ENCODE measurements at places on chromosomes 5 and 9. TPM values are rescaled to one million over a fixed set of nuclear protein-coding genes. Genes with fewer than 3 reads are reported as not detected.

Gene GFM2
- total RNA-seq = 31.6 TPM

Gene DIPK1B
- 48.9 TPM for total RNA-seq

Gene SNAPC3
- 37.7 TPM for total RNA-seq

Gene PCDHGA3
- total RNA-seq = 0.92 TPM

Gene FAM120A
- 53.3 TPM for total RNA-seq

Gene SPATA31D4
- not detected for total RNA-seq

Gene ADGRD2
- 1.6 TPM for total RNA-seq

DNA sequence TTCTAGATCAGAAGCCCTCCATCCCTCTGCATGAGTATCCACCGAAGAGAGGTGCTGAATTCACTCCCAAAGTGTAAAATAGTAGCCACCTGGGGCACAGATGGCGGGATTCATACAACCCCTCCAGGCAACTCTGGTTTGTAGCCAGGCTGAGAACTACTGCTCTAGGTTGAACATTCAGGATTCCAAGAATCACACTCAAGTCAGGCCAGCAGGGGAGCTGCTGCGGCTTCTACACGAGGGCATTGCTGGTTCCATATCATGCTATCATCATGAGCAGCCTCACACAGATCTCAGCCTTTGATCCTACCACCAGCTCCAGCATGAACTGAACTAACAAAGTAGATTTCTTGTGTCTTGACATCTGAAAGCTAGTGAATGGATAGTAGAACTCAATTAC, 367.9 kb downstream of the DIRAS2 start:
- H3K4me3 ChIP-seq = no peak overlapping the region
- H3K4me1 ChIP-seq = peaks cover 6% of the 10 kb centered on the region
- no peak for DNase-seq
- no peaks in the 10 kb centered on the region for H3K36me3 ChIP-seq
- no peaks in the 10 kb centered on the region for H3K27me3 ChIP-seq

GRCh38 chr9:94960964-94961363, 234.5 kb downstream of the AOPEP start:
- H3K27ac ChIP-seq = no peak overlapping the region
- no peaks in the 10 kb centered on the region for H3K27me3 ChIP-seq
- no peaks in the 10 kb centered on the region for H3K4me1 ChIP-seq
- no peak overlapping the region for H3K4me3 ChIP-seq
- DNase-seq = no peak

GRCh38 chr9:112338561-112338960, 5.1 kb upstream of the PTBP3 start:
- no peaks in the 10 kb centered on the region for H3K27me3 ChIP-seq
- peaks cover 18% of the 10 kb centered on the region for H3K4me1 ChIP-seq
- no peak overlapping the region for H3K27ac ChIP-seq

GRCh38 chr5:107426209-107426608, 244.5 kb downstream of the EFNA5 start:
- H3K4me3 ChIP-seq = no peak overlapping the region
- no peaks in the 10 kb centered on the region for H3K36me3 ChIP-seq
- no peak overlapping the region for H3K27ac ChIP-seq
- no peak for DNase-seq
- no peaks in the 10 kb centered on the region for H3K27me3 ChIP-seq

GRCh38 chr5:119913425-119913824, 284.1 kb downstream of the FAM170A start:
- no peak overlapping the region for H3K4me3 ChIP-seq
- H3K27me3 ChIP-seq = no peaks in the 10 kb centered on the region
- no peak for DNase-seq
- peaks cover 14% of the 10 kb centered on the region for H3K4me1 ChIP-seq
- H3K27ac ChIP-seq = peak overlapping the region; percentile 35

DNA sequence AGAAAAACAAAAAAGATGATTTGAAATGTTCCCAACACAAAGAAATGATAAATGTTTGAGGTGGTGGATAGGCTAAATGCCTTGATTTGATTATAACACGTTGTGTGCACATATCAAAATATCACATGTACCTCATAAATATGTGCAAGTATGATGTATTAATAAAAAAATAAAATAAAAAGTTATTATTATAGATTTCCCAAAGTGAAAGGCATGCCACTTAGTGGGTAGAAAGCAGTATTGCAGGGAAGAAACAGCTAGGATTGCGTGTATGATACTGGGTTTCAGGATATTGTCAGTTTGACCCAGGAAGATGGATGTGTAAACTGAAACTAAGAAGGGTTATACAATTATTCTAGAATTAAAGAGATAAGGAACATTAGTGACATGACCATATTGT, 3.6 kb upstream of the TMEM38B start:
- DNase-seq = no peak
- H3K27me3 ChIP-seq = peaks cover 37% of the 10 kb centered on the region
- no peaks in the 10 kb centered on the region for H3K36me3 ChIP-seq
- no peak overlapping the region for H3K27ac ChIP-seq

DNA sequence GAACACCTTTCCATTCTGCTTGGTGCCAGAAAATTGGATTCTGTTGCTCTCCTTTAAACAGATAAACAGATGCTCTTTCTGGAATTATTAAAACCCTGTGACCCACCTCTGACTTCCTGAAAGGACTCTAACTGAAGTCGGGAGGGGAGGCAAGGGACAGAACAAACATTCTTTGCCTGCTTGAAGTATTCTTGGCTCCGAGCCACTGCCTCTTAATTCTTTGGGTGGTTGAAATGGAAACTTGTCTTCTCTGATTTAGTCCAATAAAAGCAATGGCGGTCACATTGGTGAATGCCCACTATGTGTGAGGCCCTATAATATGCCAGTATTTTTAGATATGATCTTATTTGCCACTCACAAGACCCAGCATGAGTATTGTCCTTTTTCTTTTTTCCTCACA, 236.8 kb downstream of the SLIT3 start:
- peaks cover 22% of the 10 kb centered on the region for H3K27me3 ChIP-seq
- H3K4me3 ChIP-seq = no peak overlapping the region
- no peak for DNase-seq
- no peaks in the 10 kb centered on the region for H3K36me3 ChIP-seq

DNA sequence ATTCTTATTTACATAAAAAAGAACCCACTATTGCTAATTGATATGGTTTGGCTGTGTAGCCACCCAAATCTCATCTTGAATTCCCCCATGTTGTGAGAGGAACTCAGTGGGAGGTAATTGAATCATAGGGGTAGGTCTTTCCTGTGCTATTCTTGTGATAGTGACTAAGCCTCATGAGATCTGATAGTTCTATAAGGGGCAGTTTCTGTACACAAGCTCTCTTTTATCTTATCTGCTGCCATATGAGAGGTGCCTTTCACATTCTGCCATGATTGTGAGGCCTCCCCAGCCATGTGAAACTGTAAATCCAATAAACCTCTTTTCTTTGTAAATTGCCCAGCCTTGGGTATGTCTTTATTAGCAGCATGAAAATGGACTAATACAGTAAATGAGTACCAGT, 58.2 kb upstream of the PRR16 start:
- H3K36me3 ChIP-seq = peaks cover 20% of the 10 kb centered on the region
- no peak overlapping the region for H3K27ac ChIP-seq
- H3K4me1 ChIP-seq = peaks cover 7% of the 10 kb centered on the region
- DNase-seq = no peak
- no peak overlapping the region for H3K4me3 ChIP-seq
- H3K27me3 ChIP-seq = no peaks in the 10 kb centered on the region

DNA sequence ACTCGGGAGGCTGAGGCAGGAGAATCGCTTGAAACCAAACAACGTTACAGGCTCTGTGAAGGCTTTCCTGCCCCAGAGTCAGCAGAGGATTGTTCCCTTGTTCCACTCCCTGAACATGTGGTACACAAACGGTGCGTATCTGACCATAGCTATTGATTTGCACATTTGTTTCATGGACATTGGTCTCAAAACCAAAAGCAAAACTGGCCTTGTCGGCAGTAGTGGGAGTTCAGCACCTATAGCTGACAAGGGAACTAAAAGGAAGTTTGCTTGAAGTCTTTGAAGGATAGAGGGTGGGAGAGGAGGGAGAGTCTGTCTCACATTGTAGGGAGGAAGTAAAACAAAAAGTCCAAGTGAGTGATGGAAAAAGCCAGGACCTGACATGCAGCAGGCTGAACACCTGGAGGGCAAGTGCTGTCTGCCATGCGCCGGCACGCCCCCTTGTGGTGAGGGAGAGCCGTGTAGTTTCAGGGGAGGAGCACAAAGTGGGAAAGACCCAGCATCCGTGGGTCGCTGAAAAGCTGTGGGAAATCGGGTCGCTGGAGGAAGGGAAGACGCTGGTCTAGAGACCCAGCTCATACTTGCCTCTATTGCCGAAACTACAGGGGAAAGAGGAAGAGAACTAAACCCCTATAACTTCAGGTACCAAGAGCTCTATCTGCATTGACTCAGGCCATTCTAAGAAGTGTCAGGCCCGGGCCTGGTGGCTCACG, 58.0 kb downstream of the RAD23B start:
- DNase-seq = peak; percentile 92
- H3K27me3 ChIP-seq = no peaks in the 10 kb centered on the region
- no peaks in the 10 kb centered on the region for H3K36me3 ChIP-seq
- no peak overlapping the region for H3K4me3 ChIP-seq

- no peak overlapping the region for H3K4me3 ChIP-seq
- no peak overlapping the region for H3K27ac ChIP-seq
- peaks cover 18% of the 10 kb centered on the region for H3K4me1 ChIP-seq
Measured at GRCh38 chr9:20322212-20322611, 300.1 kb downstream of the MLLT3 start.

GRCh38 chr5:143801252-143801939, 10.6 kb upstream of the HMHB1 start:
- no peak for DNase-seq
- H3K27ac ChIP-seq = no peak overlapping the region
- no peaks in the 10 kb centered on the region for H3K4me1 ChIP-seq
- no peaks in the 10 kb centered on the region for H3K36me3 ChIP-seq

DNA sequence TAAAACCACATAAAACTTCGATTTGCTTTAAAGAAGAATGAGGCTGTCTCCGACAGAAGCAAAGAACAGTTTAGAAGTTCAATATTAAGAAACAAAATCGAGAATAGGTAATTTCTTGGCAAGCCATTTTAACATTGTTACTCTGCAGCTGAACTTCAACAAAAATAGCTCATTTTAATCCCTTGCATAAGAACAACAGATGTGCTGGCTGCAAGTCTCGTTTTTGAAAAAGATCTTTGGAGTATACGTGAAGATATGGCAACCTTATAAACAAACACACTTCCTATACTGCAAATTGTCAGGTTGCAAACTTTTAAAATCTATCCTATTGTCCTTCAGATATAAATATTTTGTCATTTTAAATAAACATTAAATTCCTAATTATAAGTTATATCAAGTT, 71.5 kb downstream of the FBN2 start:
- H3K27ac ChIP-seq = no peak overlapping the region
- H3K4me1 ChIP-seq = peaks cover 4% of the 10 kb centered on the region
- H3K36me3 ChIP-seq = peaks cover 14% of the 10 kb centered on the region
- no peak for DNase-seq

GRCh38 chr9:107638521-107639310, 149.1 kb upstream of the KLF4 start:
- peak overlapping the region; percentile 71 for H3K4me3 ChIP-seq
- H3K36me3 ChIP-seq = no peaks in the 10 kb centered on the region
- DNase-seq = no peak
- H3K27me3 ChIP-seq = peaks cover 24% of the 10 kb centered on the region
- H3K27ac ChIP-seq = no peak overlapping the region

- DNase-seq = no peak
- H3K27me3 ChIP-seq = no peaks in the 10 kb centered on the region
- no peaks in the 10 kb centered on the region for H3K36me3 ChIP-seq
- H3K4me1 ChIP-seq = peaks cover 9% of the 10 kb centered on the region
- no peak overlapping the region for H3K4me3 ChIP-seq
Measured at GRCh38 chr9:28212979-28213378, 639.7 kb upstream of the C9orf72 start.

DNA sequence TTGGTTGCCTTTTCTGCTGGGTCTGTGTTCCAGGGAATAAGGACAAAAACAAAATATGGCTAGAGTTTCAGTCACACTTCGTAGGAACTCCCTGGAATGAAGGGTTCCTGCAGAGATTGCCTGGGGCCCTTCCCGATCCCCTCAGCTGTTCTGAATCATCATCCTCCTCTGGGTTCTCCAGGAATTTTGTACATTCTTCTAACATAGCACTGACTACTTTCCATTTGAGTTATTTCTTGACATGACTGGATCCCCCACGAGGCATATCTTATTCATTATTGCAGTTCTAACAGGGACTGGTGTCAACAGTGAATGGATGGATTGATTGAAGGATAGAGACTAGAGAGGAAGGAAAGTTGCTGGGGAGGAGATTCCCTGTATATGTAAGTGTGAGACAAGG, 49.2 kb upstream of the TNC start:
- peaks cover 46% of the 10 kb centered on the region for H3K4me1 ChIP-seq
- DNase-seq = no peak
- H3K27ac ChIP-seq = no peak overlapping the region
- H3K4me3 ChIP-seq = no peak overlapping the region
- H3K27me3 ChIP-seq = peaks cover 5% of the 10 kb centered on the region

DNA sequence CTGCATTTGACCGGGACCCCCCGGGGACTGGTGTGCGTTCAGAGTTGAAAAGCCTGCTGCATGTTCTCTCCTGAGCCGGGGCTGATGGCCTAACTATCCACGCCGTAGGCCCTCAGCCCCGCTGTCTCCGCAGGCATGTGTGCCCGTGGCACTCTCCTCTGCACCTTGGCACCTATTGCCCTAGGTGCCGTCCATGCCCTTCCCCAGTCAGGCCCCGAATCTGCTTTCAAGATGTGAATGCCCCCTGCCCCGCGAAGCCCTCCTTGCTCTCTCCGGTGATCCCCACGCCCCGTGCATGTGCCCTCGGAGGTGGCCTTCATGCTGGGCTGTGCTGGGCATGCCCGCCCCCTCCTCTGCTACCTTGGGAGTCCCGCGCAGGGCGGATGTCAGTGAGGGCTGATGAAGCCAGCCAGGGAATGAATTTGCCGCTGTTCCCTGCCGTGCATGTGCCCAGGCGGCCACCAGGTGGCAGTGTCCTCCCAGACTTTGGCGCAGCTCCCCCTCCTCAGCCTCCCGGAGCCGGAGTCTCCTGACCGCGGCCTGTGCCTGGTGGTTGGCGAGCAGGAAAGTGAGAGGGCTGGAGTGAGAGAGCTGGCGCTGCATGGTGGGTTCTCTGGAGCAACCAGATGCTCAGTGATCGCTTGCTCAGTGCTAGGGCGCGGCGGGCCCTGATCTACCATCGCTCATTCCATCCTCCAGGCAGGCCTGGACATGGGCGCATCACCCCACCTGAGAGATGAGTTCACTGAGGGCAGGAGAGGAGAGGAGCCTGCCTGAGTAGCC, 112.9 kb upstream of the LMX1B start:
- peak; percentile 92 for DNase-seq
- H3K4me3 ChIP-seq = peak overlapping the region; percentile 77
- peaks cover 13% of the 10 kb centered on the region for H3K4me1 ChIP-seq
- no peak overlapping the region for H3K27ac ChIP-seq
- peaks cover 12% of the 10 kb centered on the region for H3K27me3 ChIP-seq

DNA sequence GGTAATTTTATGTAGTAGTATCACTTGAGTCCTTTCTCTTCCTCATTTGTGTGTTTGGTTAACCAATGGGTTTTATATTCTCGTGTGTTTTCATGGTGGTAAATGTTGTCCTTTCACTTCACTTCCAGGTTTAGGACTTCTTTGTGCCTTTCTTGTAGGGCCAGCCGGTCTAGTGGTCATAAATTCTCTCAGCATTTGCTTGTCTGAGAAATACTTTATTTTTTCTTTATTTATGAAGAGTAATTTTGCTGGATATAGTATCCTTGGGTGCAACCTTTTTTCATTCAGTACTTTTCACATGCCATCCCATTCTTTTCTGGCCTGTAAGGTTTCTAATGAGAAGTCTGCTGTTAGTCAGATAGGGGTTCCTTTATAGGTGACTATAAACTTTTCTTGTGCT, 107.1 kb downstream of the GNA14 start:
- no peak for DNase-seq
- H3K27me3 ChIP-seq = no peaks in the 10 kb centered on the region
- peaks cover 51% of the 10 kb centered on the region for H3K36me3 ChIP-seq
- H3K27ac ChIP-seq = no peak overlapping the region
- H3K4me3 ChIP-seq = no peak overlapping the region
- peaks cover 37% of the 10 kb centered on the region for H3K4me1 ChIP-seq
